ENCODE measurements at places on chromosomes 12 and 14. TPM values are rescaled to one million over a fixed set of nuclear protein-coding genes. Genes with fewer than 3 reads are reported as not detected.

EML1 gene
- total RNA-seq = 66.5 TPM

CCDC197 gene
- not detected for total RNA-seq

C12orf50 gene
- total RNA-seq = not detected

GXYLT1 gene
- 17.9 TPM for total RNA-seq

GRCh38 chr12:131456301-131457027 lies 254.4 kb upstream of the SFSWAP start:
- H3K4me1 ChIP-seq = no peaks in the 10 kb centered on the region
- no peak overlapping the region for H3K4me3 ChIP-seq
- H3K27ac ChIP-seq = no peak overlapping the region
- no peak for DNase-seq
- no peaks in the 10 kb centered on the region for H3K36me3 ChIP-seq

DNA sequence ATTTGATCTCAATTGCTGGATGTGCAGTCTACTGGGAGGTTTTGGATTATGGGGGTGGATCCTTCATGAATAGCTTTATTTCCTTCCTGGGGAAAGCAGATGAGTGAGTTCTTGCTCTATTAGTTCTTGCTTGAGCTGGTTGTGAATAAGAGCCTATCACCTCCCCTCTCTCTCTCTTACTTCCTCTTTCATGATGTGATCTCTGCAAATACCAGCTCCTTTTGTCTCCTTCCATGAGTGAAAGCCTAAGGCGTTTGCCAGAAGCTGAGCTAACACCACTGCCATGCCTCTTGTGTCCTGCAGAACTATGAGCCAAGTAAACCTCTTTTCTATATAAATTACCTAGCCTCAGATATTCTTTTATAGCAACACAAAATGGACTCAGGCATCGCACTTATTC lies 302.7 kb downstream of the CCER1 start:
- H3K4me1 ChIP-seq = no peaks in the 10 kb centered on the region
- no peak overlapping the region for H3K4me3 ChIP-seq
- H3K27ac ChIP-seq = no peak overlapping the region

GRCh38 chr12:54697851-54698250 lies 49.7 kb upstream of the DCD start:
- no peak overlapping the region for H3K4me3 ChIP-seq
- H3K27me3 ChIP-seq = no peaks in the 10 kb centered on the region
- no peaks in the 10 kb centered on the region for H3K4me1 ChIP-seq
- H3K27ac ChIP-seq = no peak overlapping the region
- DNase-seq = no peak

GRCh38 chr14:81276073-81277069 lies 55.6 kb upstream of the GTF2A1 start:
- no peak overlapping the region for H3K4me3 ChIP-seq
- H3K27ac ChIP-seq = no peak overlapping the region
- H3K27me3 ChIP-seq = no peaks in the 10 kb centered on the region
- no peaks in the 10 kb centered on the region for H3K4me1 ChIP-seq
